ENCODE measurements at places on chromosomes 12 and 14.

DNA sequence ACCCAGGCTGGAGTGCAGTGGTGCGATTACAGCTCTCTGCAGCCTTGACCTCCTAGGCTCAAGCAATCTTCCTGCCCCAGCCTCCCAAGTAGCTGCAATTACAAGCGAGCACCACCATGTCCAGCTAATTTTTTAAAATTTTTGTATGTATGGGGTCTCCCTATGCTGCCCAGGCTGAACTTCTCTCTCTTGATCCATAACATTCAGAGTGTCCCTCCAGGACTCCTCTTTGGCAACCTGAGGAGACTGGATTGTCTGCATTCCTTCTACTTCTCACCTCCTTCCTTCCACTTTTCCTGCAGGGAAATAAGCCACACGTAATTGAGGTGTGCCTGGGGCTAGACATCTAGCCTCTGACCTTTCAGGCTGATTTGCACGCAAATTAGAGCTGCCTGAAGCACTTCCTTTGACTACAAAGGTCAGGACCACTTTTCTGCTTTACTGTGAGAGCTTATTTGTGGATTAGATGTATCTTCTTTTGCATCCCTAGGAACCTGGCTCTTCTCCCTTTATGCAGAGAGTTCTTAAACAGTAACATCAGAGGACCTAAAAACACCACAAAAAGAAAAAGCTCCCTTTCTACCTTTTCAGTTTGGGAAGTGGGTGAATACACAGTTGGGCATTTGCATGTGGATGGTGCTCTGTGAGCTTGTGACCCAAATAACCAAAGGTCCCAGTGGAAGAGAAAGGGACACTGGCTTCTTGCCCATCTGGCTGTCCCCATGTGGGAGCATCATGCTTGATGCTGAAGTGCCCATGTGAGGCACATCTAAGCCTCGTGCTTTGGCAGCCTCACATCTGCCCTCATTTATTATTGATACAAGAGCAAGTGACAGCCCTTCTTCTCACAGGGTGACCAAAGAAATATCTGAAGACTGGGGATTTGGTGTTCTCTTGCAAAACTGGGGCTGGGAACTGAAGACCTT is 33.5 kb downstream of the PYGL start:
- no peak for DNase-seq

DNA sequence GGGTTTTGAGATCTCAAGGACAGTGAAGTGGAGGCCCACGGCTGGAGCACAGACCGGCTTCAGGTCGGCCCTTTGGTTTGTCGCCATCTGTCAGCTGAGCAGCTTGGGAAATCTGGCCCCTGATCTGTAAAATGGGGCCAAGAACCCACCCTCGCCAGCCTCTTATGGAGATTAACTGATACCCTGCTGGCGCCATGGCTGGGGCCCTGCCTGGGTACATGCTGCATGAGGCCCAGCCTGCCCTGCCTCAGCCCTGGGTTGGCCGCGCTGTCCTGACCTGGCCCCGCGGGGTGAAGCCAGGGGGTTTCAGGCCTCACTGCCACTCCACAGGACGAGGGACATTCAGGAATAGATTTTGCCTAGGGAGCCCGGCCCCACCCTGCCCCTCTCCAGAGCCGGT is 33.9 kb upstream of the MEG3 start:
- DNase-seq: no peak

- no peak for DNase-seq
Observed at GRCh38 chr14:58690801-58691516, 53.2 kb downstream of the DACT1 start.

- DNase-seq: no peak
Observed at GRCh38 chr14:64444984-64445845, 20.1 kb upstream of the AKAP5 start.

GRCh38 chr12:40254455-40255085 is 29.8 kb downstream of the LRRK2 start:
- no peak for DNase-seq

DNA sequence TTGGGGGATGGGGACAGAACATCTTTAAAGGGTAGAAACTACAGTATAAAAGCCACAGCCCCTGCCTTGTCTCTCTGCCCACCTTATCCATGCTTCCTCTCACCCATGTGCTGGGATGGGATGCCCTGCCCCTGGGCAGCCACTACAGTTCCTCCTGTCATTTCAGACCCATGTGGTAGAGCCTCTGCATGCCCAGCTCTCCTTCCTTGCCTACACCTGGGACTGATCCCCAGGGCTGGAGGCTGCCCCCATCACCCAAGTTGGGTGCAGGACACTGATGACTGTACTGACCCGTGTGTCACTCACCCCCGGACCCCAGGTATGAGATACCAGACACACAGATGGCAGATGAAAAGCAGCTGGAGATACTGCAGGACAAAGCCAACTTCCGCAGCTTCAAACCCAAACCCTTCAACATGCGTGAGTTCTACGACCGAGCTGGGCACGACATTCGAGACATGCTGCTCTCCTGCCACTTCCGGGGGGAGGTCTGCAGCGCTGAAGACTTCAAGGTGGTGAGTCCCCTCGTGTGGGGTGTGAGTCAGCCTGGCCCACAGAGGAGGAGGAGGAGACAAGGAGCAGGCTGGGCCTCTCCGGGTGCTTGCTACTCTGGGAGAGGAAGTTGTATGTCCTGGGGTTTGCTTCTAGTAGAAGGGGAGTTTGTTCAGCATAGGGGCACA is 2.2 kb downstream of the ASIC1 start:
- DNase-seq: no peak

DNA sequence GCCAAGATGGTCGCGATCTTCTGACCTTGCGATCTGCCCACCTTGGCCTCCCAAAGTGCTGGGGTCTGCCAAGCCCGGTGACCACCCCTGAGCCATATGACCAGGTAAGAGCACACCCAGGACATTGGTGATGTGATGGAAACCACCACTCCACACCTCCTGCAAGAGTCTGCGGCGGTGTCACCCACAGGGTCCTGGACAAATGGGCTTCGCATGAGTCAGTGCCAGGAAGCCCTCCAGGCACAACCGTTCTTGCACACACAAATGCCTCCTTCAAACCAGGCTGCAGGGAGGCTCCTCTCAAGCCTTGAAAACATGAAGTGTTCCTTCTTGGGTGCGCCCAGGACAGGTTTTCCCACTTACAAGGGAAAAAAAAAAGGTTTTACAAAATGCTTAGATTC is 16.6 kb downstream of the PITPNM2 start:
- no peak for DNase-seq

- no peak for DNase-seq
Observed at GRCh38 chr14:81141426-81141825, 79.3 kb downstream of the GTF2A1 start.

- DNase-seq: no peak
Observed at GRCh38 chr14:29529418-29529817, 398.2 kb downstream of the PRKD1 start.

GRCh38 chr12:63940310-63941005 is 96.0 kb downstream of the SRGAP1 start:
- peak; percentile 31 for DNase-seq

DNA sequence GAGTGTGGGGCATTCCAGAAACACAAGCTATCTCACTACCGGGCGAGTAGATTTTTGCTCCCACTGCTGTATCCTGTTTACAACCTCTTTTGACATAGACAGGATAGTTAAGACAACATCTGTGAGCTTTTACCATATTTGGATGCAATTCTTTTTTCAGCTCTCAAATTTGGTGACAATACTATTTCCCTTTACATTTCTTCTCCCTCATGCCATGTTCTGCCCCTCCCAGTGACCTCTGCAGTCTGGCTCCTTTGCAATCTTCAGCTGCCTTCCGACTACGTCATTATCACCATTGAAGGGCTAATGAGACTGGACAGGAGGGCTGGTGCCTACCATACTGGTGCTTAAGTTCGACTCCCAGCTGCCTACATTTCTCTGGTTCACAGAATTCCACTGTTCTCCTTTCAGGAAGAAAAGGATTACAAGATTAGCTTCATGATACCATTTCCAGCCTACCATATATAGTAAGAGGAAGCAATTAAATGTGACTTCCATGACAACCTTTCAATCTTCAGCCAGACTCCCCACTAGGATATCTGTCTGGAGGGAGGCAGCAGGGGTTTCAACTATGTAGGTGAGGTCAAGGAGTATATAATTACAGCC is 251.6 kb downstream of the PHLDA1 start:
- DNase-seq: peak; percentile 27

DNA sequence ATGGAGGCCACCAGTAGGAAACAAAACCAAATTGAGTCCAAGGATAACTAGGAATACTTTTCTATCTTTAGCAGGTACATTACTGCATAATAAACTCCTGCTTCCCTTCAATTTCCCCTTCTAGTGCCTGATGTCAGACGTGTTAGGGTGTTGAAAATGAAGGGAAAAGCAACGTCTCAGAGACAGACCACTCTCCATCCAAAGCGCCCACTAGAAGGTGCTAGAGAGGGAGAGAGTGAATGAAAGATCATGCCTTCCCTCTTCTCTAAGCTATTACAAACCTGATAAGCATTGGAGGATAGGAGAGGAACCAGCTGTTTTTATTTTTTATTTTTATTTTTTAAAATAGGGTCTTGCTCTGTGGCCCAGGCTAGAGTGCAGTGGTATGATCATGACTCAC is 64.1 kb downstream of the ZNF641 start:
- peak; percentile 28 for DNase-seq

DNA sequence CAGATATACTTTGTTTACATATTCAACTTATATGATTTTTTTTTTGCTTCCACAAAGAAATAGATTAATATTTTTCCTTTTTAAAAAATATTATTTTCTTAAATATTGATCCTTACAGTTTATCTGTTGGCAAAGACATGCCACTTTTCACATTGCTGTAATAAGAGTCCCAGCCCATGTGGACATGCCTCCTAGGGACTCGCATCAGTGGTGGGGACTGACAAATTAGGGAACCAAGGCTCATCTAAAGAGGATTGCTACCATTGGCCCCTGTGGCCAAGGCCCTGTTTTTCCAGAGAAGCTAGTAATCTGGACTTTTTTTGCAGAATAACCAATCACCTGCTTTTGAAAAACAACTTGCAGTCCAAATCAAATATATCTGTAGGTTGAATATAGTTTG is 27.8 kb upstream of the BMAL2 start:
- peak; percentile 9 for DNase-seq

GRCh38 chr12:113386866-113387566 is 16.7 kb downstream of the SDS start:
- no peak for DNase-seq

- no peak for DNase-seq
Observed at GRCh38 chr14:94126419-94126677, 3.1 kb downstream of the IFI27L2 start.

- DNase-seq: no peak
Observed at GRCh38 chr14:58701604-58702003, 63.8 kb downstream of the DACT1 start.

- DNase-seq: no peak
Observed at GRCh38 chr14:100761481-100761880, 34.8 kb downstream of the DLK1 start.

- DNase-seq: no peak
Observed at GRCh38 chr12:25670076-25671055, 117.3 kb upstream of the LMNTD1 start.

- no peak for DNase-seq
Observed at GRCh38 chr12:14591719-14592118, 24.0 kb upstream of the PLBD1 start.

DNA sequence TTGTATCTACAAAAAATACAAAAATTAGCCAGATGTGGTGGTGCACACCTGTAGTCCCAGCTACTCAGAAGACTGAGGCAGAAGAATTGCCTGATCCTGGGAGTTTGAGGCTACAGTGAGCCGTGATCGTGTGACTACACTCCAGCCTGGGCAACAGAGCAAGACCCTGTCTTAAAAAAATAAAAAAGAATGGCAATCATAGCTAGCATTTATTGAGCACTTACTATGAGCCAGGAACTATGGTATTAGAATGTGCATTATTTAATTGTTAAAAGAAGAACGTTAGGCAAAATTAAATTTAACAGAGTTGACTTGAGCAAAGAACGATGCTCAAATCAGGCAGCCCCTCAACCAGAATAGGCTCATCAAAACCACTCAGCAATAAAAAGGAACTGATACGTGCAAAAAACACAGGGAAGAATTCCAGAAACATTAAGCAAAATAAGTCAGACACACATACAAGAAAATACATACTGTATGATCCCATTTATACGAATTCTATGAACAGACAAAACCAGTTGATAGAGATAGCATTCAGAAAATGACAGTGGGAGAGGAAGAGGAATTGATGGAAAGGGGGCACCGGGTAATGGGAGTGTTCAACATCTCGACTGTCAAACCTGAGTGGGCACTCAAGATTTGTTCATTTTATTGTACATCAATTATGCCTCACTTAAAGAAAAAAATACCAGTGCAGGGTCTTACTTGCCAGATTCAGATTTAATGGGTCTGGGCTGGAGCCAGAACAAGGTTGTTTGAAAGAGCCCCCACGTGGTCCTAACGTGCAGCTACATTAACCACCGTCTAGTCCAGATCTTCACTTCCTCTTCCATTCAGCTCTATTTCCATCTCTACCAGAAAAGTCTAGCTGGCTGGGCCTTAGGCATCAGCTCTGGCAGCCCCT is 8.0 kb downstream of the SCNN1A start:
- DNase-seq: peak; percentile 88

GRCh38 chr12:4855121-4855924 is 54.4 kb upstream of the KCNA1 start:
- DNase-seq: peak; percentile 83

DNA sequence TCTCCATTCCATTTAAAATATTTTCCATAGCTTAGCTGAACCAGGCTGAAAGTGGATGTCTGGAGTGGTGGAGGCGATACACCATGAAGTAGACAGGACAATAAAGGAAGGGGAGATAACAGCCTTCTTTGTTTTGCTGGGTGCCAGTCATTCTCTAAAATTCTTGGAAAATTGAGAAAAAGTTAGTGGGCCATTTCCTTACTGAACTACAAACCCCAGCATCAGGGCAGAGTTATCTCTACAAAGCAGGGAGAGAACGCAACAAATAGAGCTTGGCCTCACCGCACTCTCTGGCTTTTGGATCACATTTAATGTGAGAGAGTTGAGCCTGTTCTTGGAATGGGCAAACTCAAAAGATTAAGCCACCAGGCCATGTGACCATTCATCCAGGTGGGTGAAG is 41.2 kb upstream of the LRRC10 start:
- DNase-seq: no peak

GRCh38 chr12:130826151-130826801 is 12.8 kb downstream of the STX2 start:
- DNase-seq: peak; percentile 52

- peak; percentile 42 for DNase-seq
Observed at GRCh38 chr12:63294327-63294632, 143.3 kb upstream of the AVPR1A start.

GRCh38 chr14:101624536-101624935 is 63.2 kb downstream of the DIO3 start:
- no peak for DNase-seq

GRCh38 chr12:1324910-1325309 is 269.5 kb downstream of the FBXL14 start:
- DNase-seq: peak; percentile 11

- DNase-seq: peak; percentile 80
Observed at GRCh38 chr14:33950320-33951182, at the start of gene EGLN3. TSS of gene EGLN3 (minus strand) at chr14:33951074. CDS start at chr14:33950752, 322 bp downstream.

Data from KBM-7 (cell line).